ENCODE measurements at places on chromosomes 2 and 18.
A peak's percentile ranks its signal among the peaks of the same experiment; 100 is the strongest.

GRCh38 chr18:45551142-45551815 lies 64.0 kb upstream of the SLC14A2 start:
- no peak for DNase-seq

GRCh38 chr2:187408926-187409325 lies 39.1 kb downstream of the CALCRL start:
- no peak for DNase-seq

- no peak for DNase-seq
Observed at GRCh38 chr2:98510322-98510662, 65.6 kb downstream of the INPP4A start.

- DNase-seq = no peak
Observed at GRCh38 chr2:133711806-133712205, 143.5 kb upstream of the NCKAP5 start.

DNA sequence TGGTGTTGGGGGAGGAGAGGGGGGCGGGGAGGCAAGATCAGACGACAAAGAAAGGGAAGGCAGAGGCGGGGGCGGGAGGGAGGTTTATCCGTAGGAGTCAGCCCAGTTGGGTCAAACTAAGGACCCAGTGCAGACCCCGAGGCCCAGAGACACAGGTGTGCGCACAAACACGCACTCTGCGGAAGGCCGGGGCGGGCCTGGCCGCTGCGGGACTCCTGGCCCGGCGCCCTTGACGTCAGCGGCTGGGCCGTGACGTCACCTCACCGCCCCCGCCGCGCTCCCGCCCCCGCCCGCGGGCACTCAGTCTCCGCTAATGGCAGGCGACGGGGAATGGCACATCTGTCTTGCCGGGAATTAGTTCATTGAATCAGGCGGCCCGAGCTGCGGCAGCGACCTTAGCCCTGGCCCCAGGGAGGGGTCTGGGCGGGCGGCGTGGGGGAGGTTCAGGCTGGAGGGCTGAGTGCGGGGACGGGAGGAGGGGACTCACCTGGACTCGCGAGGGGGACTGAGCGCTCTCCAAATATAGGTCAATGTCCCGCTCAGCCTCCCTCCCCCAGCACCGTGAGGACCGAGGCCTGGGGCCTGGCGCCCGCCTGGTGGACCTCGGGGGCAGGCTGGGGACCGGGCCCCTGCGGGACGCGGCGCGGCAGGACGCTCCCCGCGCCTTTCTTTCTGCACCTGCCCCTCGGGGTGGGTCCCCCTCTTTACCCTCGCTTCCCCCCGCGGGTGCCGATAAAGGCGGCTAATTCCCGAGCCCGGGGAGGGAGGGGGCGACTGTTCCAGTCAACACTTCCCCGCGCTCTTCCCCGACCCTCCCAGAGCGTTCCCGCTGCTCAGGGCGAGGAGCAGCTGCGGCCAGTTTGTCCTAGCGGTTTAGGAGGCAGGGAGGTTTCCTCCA lies 15.5 kb upstream of the ECEL1 start:
- DNase-seq = no peak

DNA sequence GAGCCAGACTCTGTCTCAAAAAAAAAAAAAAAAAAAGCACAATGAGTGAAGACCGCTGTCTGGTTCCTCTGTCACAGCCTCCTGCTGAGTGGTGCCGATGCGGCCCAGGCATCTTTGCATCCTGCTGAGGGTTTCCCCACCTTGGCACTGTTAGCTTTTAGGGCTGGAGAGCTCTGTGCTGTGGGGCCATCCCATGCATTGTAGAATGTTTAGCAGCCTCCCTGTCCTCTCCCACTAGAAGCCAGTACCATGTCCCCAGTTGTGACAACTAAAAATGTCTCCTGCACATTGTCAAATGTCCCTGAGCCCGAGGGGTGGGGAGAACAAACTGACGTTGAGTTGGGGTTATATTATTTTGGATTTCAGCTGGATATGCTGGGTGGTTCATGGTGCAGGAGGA lies 7.9 kb upstream of the COLEC11 start:
- no peak for DNase-seq

- no peak for DNase-seq
Observed at GRCh38 chr2:158391876-158392275, 64.7 kb downstream of the CCDC148 start.

- DNase-seq = no peak
Observed at GRCh38 chr2:46914578-46915230, 902 bp downstream of the MCFD2 start.

- DNase-seq = no peak
Observed at GRCh38 chr18:809985-810642, 1.9 kb downstream of the YES1 start.

DNA sequence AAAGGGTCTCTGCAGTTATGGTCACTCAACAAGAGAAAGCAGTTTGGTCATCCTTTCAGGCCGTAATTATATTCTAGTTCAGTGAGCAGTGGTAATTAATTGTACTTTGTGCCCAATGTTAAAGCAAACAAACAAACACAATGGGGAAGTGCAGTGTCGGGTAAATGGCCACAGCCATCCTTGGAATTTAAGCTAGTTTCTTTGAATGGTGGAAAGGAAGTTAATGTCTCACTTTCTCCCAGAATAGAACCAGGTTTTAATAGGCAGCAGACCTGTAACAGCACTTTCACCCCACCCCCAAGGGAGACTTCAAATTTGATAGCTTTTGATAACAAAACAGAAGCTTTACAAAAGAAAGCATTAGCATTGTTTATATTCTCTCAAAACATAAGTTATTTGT lies 20.0 kb upstream of the ITGAV start:
- DNase-seq = no peak

DNA sequence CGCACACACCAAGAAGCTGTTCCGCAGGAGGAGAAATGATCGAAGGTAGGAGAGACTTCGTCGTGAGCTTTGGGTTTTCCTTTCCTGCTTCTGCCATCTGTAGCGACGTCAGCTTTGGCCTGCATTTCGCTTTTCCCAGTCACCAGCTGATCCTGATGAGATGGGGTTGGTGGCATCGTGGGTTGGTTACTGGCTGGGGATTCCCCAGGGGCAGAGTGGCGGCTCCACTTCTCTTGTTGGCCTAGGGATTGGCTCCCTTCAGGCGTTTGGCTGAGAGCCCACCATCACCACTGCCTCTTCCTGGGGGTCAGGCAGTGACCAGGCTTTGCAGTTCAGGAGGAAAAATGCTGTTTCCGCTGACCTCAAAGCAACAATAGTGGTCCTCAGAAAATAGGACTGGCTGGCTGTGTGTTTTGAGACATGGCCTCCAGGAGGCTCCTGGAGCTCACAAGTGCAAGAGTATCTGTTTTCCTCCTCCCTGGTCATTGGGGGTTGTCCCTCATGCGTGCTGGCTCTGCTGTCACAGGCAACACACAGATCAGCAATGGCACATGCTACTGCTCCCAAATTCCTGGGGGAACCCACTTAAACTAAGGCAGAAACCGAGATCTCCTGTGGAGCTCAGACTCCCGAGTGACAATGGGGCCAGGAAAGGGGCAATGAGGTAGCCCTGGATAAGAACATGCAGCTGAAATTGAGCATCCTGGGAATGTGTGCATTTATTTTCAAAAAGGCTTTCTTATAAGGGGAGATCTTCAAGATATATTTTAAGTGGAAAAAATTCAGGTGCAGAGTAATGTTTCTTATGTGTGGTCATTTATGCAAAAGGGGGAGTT lies 173.0 kb downstream of the CTIF start:
- DNase-seq = peak; percentile 33

- DNase-seq = no peak
Observed at GRCh38 chr2:26735883-26736588, 28.0 kb upstream of the SLC35F6 start.

- DNase-seq = no peak
Observed at GRCh38 chr2:18398833-18399232, 161.6 kb downstream of the RDH14 start.

DNA sequence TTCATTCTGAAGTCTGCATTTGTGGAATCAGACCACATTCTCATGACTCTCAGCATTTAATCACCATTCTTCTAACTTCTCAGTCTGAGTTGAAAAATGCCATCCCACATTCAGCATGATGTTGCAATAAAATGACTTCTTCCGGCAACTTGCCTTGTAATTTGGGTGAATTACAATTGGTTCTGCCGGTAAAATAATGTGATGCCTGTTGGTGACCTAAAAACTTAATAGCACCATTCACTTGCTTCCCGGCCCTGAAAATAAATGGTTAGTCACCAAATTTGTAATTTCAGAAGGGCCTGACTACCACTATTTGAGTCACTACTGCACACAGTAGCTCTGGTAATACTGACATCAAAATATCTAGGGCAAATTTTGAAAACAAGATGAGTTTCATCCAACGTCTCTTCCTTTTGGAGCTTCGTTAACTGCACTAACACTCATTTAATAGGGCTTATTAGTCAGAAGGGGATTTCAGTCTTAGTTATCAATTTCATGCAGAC lies 637.1 kb upstream of the CHAC2 start:
- no peak for DNase-seq

DNA sequence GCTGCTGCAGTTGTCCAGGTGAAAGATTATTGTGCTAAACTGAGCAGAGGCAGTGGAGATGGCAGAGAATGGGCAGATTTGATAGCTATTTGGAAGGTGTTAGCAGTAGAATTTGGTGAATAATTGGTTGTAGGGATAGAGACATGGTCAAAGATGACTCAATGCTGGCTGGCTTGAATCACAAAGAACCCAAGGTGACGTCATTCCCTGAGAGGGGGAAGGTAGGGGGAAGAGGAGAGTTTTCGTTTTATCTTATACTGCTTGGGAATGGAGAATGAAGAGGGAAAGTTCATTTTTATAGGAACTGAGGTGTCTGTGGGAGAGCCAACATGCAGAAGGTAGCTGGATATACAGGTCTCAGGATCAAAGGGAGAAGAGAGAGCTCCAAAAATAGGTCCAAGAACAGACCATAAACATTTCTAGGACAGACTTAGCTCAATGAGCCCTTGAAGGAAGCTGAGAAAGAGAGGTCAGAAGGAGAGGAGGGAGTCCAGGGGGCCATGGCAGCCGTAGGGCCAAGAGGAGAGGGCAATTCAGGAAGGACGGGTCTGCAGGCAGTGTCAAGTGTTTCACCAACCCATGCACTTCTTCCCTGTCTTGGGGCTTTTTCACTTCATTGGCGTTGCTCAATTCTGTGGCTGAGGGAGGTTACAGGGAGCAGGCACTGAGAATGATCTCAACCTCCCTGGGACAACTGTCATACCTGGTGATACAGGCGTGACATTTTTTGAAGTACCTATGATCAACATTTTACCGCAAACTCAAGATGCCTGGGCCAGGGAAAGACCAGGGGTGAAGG lies 281.3 kb downstream of the TDRD15 start:
- DNase-seq = no peak

Measured in GM18507 (cell line).